ENCODE measurements at places on chromosomes 12 and 14.
A peak's percentile ranks its signal among the peaks of the same experiment; 100 is the strongest.

GRCh38 chr12:71755146-71755892 lies 656 bp downstream of the RAB21 start:
- peak; percentile 41 for DNase-seq

GRCh38 chr12:96134200-96134599 lies 60.0 kb upstream of the ELK3 start:
- DNase-seq = no peak

DNA sequence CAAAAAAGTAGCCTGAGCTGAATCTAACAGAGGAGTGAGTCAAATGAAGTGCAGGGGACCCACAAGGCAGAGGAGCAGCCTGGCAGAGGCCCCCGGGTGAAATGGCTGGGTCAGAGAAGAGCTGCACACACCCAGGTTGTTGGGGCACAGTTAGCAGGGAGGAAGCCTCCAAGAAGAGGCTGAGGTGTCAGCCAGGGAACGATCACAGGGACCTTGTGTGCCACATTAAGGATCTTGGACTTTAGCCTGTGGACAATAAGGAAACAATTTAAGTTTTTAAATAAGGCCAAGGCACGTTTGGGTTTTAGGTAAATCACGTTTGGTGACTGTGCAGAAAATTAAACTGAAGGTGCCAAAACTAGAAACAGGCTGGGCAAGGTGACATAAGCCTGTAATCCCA lies 35.1 kb downstream of the OR10P1 start:
- DNase-seq = no peak

- no peak for DNase-seq
Observed at GRCh38 chr14:48111151-48111550, 435.7 kb upstream of the MDGA2 start.

DNA sequence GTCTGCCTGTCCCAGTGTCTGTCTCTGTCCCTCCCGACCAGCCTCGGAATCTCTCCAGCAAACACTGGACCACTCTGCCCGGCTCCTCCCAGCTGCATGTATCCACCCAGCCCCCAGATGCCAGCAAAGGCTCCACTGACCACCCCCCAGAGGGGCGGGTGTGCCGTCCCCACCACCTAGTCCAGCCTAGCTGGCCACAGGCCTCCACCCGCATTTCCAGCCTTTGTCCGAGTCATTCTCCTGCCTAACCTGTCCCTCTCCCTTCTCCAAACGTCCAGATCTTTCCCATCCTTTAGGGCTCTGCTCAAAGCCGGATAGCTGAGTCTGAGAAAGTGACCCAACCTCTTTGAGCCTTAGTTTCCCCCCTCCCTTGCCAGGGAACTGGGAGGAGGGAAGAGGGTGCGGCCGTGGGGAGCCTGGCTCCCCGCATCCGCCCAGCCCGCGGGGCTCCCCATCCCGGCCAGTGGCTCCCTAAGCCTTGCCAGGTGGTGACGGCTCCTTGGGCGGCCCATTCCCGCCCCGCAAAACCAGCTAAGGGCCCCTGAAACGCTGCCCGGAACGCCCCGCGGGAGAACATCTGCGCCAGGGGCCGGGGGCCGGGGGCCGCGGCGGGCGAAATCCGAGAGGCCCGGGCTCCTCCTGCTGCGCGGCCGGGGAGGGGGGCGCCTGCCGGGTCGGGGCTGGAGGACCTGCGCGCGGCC lies 34.6 kb upstream of the ANKRD9 start:
- no peak for DNase-seq

DNA sequence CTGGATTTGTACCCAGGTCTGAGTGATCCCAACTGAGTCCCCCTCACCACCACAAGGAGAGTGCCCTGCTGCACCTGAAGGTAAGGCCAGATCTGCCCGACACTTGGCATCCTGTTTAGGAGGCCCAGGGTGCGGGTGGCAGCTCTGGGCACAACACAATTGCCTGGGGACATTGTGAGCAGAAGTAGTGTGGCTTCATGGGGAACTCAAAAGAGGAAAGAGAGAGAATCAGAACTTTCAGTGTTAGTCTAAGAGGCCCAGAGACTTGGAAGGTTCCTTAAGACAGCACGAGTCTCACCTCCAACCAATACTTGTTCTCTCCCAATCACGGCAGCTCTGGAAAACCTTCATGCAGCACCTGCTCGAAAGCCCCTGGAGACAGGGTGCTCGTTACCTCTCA lies 6.6 kb upstream of the SLC8B1 start:
- no peak for DNase-seq

GRCh38 chr12:92779902-92780301 lies 77.1 kb downstream of the PLEKHG7 start:
- no peak for DNase-seq

GRCh38 chr12:15494329-15495046 lies 172.2 kb downstream of the PTPRO start:
- no peak for DNase-seq

GRCh38 chr14:81771651-81772275 lies 238.1 kb upstream of the SEL1L start:
- no peak for DNase-seq

DNA sequence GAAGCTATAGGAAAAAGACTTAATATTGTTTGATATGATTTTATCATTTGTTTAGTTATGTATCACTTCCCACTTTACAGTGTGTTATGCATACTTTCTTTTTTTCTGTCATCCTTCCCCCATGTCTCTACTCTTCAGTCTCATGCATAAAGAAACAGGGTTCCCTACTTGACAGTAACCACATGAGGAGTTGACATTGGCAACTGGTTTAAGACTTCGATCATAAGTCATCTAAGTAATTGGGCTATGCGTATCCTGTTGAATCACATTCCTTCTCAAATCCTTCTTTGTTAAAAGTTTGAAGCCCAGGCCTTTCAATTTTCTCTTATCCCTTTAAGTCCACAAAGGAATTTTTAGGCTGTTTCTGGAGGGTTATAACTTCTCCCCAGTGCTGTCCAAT lies 358.7 kb downstream of the RAD51B start:
- DNase-seq = no peak

- no peak for DNase-seq
Observed at GRCh38 chr12:114096461-114096860, 130.3 kb upstream of the RBM19 start.

DNA sequence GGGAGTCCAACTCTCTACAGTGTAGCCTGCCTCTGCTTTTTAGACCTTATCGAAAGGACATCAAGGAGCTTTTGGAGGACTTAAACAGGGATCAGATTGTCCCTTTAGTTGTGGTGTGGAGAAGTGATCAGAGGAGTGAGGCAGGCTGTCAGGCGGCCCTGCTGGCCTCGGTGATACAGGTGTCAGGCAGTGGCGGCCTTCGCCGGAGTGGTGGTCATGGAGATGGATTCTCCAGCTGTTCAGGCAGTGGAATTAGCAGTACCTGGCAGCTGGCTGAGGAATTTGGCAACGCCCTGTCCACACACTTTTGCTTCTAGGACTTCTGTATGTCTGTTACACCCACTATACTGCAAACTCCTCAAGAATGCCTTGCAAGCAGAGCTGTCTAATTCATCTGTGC lies 4.2 kb upstream of the CLMN start:
- DNase-seq = no peak

GRCh38 chr12:68621472-68622081 lies 10.9 kb downstream of the RAP1B start:
- no peak for DNase-seq

DNA sequence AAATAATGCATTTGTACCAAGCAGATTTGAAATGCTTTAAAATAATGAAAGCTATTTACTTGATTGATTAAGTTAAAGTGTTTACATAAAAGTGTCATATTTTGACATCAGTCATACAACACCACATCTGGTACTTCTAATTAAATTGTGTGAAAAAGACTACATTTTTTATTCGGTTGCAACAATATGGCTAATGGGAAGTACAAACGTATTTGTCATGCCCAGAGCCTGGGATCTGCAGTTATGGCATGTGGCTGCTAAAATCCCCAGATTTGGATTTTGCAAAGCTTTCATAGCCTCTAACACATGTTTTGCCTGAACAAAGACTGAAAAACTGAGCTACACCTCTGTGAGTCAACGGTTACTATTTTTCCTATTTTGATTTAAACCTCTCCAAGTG lies 66.6 kb downstream of the LLPH start:
- DNase-seq = no peak

- DNase-seq = no peak
Observed at GRCh38 chr12:69515394-69515930, 45.3 kb downstream of the FRS2 start.

DNA sequence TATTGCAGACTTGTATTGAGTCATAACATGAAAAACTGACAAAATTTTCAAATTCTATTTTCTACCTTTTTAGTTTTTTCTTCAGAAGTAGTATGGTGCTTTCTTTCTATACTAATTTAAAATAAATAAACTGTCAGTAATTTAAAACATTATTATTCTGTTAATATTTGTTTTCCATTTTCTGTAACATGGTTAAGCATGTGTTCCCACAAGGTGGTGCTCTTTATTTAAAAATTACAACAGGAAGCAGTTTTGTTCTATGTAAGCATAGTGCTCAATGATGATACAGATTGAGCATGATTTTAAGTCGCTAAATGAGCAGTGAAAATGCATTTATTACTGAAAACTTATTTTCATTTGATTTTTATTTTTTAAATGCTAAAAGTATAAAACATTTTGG lies 114.6 kb downstream of the PPFIA2 start:
- peak; percentile 11 for DNase-seq

DNA sequence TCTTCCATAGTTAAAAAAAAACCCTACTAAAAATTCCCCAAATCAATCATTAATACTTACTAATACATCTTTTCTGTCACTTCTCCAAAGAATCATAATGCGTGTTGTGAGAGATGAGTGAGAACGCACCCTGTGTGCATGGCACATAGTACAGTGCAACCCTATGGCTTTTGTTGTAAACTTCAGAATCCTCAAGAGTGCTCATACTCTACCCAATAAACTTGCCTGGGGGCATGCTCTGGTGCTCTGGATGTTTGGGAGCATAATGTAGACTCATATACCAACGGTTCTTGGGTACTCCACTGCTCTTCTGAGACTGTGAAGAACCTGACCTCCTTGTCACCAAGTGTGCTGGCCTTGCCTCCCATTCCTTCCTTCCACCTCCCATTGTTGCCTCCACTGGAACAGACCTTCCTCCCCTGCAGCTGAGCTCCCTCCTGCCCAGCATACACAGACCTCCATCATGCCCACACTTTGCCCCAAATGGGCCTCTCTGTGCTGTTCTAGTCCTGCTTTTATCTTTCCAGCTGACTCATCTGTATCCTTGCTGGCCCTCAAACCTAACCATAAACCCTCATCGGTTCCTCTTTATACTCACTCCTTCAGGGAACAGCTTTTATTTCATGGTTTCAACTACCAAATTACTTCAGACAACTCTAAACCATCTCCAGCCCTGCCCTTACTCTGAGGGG lies 8.9 kb downstream of the DCP1B start:
- DNase-seq = no peak

DNA sequence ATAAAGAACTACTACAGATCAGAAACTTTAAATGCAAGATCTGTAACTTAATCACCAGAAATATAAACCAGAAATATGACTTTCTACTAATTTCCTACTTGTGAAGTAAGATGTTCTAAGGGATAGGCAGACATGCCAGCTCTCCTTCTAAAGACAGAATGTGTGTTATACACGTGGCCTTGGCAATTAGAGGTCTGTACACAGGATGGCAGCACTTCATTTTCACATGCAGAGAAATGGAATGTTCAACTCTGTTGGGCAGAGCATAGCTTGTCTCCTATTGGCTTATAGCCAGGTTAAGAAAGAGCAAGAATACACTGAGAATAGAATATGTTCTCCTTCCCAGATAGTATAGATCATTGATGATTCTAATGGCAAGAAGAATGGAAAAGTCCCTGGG lies 403.8 kb downstream of the DAD1 start:
- no peak for DNase-seq

- DNase-seq = no peak
Observed at GRCh38 chr12:109125791-109126190, 9.4 kb downstream of the ACACB start.

DNA sequence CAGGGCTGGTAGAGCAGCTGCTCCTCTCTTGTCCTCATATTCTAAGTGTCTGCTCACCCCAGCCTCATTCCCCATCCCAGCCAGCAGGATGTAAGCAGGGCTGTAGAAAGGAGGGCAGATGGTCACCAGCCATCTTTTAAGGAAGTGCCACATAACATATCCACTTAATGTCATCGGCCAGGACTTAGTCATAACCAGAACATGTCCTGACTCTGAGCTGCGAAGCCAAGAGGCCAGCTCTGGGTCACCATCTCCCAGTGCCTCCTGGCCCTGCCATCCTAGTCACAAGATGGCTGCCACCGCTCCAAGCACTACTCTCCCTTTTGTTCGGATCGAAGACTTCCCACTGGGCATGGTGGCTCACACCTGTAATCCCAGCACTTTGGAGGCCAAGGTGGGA lies 123.9 kb downstream of the PLXNC1 start:
- no peak for DNase-seq

- DNase-seq = no peak
Observed at GRCh38 chr12:66059666-66060065, 70.9 kb downstream of the LLPH start.

DNA sequence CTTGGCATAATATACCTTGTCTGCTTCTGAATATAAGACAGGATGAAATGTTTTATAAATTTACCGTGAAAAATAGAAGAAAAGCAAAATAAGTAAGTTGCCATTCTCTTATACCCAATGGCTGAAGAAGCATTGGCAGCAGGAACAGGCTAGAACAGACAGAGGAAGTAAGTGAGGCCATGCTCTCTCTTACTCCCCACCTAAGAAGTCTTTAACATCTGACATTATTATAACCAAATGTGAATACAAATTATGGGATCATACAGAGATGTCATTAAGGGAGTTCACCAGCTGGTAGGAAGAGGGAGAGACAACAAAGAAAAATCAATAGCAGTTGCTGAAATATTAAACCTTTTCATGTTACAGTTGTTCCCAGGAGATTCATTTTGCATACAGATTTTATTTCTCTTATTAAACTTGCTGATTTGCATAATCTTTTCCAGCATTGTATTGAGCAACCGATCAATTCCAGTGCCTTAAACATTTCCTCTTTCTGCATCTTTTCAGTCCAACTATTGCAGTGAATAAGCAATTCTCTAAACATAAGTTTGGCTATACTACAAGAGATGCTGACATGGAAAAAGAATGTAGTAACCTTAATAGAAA lies 270.6 kb downstream of the SLC6A15 start:
- no peak for DNase-seq

GRCh38 chr12:16187660-16188059 lies 89.8 kb downstream of the SLC15A5 start:
- no peak for DNase-seq

DNA sequence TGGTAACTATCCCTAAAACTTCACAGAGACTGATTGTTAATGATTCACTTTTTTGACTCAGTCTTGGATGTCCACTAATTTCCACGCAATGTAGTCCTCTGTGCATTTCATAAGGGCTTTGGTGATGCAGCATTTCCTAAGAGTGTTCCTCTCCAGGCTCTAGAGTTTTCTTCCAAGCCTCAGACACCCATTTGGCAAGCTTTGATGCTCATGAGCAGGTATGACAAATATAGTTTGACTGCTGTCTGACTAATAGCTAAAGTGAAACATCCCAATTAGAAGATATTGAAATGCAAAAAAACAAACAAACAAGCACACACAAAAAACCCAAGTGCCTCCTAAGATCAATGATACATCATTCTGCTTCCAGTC lies 1.5 kb upstream of the VAMP1 start:
- no peak for DNase-seq
